Cardiac septum (tissue), 1 donor: ENCODE measurements at places on chromosomes 7 and 10. TPM values are rescaled to one million over a fixed set of nuclear protein-coding genes. Genes with fewer than 3 reads are reported as not detected.

The PLCE1 gene
- total RNA-seq, result 51.5 TPM

The C1GALT1 gene
- total RNA-seq, result 20.6 TPM

The H2BK1 gene
- total RNA-seq, result not detected

The RADIL gene
- 2.5 TPM for total RNA-seq

The VWDE gene
- 0.38 TPM for total RNA-seq

The NPSR1 gene
- not detected for total RNA-seq

The ZNF783 gene
- 4.3 TPM for total RNA-seq

The DKK1 gene
- total RNA-seq, result 0.19 TPM

The VSTM4 gene
- 24.4 TPM for total RNA-seq

The PRSS37 gene
- total RNA-seq, result not detected

The NEBL gene
- 597 TPM for total RNA-seq

The C10orf143 gene
- total RNA-seq, result 2.6 TPM

The ANKRD1 gene
- total RNA-seq, result 8,251 TPM

The KCP gene
- 0.35 TPM for total RNA-seq

The EBF3 gene
- 5.8 TPM for total RNA-seq

The SSC4D gene
- total RNA-seq, result 0.51 TPM
